ENCODE measurements at places on chromosomes 3 and 15.

GRCh38 chr3:3200632-3201212 lies 21.2 kb upstream of the CRBN start:
- peak; percentile 19 for DNase-seq

DNA sequence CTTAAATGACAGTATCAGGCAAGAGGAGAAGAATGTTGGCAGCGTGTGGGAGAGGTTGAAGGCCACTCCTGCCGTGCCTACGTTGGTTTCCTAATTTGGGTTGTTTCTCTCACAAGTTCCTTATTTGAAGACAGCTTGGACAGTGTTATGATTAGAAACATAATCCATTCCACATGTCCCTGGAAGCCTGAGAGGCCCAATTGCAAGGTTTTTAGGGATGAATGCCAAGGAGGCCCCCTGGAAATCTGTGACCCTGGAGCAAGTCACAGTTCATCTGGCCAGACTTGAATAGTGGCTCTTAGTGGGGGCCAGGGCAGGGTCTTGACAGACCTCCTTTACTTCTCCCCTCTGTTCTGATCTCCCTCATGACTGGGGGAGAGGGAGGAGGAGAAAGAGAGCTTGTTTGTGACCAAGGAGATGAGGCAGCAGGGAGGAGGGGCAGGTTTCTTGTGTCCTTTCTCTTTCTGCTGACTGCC lies 584.4 kb upstream of the TBL1XR1 start:
- DNase-seq = no peak

DNA sequence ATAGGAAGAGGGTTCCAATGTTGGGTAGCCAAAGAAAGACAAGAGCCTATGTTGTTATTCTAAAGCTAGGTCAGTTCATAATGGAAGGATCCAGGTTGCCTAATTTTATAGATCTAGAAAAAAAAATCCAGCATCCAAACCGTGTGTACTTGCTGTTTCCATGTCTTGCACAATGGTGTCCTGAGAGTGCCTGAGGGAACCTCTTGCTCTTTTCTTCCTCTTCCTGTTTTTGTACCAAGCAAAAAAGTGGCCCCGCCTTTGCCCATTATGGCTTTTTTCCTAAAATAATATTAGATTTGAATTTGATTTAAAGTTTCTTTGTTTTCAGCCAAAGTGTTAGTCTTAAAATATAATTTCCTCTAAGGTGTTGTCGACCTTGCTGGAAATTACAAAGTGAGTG lies 224.4 kb downstream of the RYR3 start:
- no peak for DNase-seq

DNA sequence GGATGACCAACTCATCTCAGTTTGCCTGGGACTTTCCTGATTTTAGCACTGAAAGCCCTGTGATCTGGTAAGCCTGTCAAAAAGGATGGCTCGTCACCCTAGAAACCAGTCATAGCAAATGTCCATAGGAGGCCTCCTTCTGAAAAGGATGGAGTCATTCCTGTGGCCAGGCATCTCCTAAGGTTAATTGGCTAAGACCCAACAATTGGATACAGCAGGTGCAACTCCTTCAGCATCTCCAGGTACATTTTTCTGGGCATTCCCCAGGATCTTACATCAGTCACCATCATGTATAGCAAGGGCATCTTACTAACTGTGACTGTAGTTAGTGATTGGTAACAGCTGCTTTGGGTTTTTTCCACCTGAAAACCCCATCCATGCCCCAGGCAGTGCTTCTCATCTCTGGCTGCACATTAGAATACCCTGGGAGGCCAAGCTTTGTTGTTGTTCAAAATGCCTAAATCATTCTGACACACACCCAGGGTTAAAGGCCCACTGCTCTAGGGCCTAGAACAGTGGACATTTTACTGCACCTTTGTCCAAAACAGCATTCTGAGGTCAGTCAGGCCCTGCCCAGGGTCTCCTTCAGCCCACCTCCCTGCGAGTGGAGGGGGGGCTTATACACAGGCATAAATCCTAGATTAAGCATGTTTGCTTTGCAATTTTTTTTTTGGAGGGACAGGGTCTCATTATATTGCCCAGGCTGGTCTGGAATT lies 28.3 kb upstream of the GALNT15 start:
- no peak for DNase-seq

- DNase-seq = no peak
These were observed 40.3 kb downstream of the KCNAB1 start for GRCh38 chr3:156160647-156161046.

- DNase-seq = no peak
These were observed 2.6 kb upstream of the PIGZ start for GRCh38 chr3:196971094-196971698.

DNA sequence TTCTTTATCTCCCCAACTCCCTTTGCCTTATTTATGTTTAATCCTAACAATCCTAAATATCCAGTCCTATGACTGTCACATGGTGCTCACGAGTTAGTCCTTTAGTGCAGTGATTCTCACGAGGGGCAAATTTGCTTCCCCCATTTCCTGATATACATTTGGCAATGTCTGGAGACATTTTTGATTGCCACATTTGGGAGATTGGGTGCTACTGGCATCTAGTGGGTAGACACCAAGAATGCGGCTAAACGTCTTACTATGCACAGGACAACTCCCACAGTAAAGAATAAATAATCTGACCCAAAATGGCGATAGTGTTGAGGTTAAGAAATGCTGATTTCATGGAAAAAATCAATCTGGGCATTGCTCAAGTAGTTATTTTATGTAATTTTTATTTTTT lies 466.5 kb downstream of the ROBO2 start:
- DNase-seq = no peak

DNA sequence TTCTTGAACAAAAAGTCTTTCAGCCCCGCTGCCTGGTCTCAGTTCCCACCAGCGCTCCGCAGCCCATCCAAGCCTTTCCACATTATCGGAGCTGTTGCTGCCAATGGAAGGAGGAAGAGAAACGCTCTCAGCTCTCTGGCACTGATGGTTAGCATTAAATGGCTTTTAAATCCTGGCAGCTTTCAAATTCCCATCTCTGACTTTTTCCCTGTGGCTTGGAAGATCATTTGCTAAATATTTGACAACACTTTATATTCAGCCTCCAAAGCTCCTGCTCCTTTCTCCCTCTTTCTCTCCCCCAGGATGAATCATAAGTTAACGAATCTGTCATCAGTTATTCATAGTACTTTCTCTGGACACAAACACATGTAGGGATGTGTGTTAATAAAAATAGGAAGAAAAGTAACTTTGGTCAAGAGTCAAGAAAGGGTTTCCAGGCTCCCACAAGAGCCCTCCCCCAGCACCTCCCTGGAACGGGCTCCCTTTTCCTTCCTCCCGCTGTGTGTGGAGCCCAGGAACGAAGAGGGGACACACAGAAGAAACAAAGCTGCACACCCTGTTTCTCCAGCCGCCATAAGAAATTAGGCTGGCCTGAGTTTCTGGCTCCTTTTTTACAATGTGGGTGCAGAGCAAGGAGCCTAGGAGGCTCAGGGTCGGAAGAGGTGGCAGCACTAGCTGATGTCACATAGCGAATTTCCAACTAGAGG lies 47.6 kb upstream of the TSEN2 start:
- DNase-seq = no peak

DNA sequence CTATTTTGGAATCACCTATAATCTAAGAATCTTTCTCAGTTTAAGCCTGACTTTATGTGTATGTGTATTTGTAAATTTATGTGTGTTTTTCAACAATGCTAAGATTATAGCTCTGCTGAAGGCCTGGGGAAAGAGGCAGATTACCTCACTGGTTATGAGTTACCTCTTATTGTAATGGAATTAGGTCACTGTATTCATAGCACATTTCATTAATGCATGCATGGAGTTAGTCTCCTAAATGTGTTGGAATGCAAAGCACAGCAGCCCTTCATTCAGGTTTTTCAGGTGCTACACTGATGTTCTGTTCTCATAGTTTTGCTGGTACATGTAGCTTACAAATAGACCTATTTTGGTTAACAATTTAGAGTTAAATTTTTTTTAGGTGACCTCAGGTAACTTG lies 9.5 kb downstream of the GPR87 start:
- no peak for DNase-seq

- no peak for DNase-seq
These were observed 7.8 kb upstream of the CPA3 start for GRCh38 chr3:148857316-148857715.

DNA sequence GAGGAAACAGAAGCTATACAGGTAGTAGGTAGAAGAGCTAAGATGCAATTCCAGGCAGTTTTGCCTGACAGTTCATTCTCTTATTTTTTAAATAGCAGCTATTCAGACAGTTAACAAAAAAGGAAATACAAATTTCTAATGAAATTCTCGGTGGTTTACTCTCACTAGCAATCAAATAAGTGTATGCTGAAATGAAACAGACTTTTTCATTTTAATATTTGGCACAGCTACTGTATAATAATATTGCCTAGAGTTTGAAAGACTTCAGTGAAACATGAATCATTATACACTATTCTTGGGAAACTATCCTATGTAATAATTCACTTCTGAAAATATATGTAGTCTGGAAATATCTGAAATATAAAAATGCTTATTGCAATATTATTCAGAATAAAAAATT lies 463.2 kb upstream of the AGTR1 start:
- DNase-seq = no peak

GRCh38 chr3:87318617-87319021 lies 42.2 kb upstream of the POU1F1 start:
- DNase-seq = no peak

DNA sequence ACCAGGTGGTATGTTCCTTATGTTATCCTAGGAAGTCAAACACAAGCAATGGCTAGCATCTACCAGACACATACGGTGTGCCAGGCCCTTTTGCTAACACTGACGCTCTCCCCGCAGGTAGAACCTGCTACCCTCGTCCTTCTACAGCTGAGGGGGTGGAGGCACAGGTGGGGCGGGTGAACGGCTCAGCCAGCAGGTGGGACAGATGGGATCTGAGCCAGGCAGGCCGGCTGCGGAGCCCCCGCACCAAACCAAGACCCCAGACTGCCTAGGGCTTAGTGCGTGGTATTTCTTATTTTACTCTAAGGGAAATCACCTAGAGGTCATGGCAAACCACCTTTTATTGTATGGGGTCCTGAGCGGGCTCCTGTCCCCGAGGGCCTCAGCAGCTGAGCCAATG lies 53.9 kb upstream of the PCSK6 start:
- DNase-seq = no peak

- DNase-seq = no peak
These were observed 30.3 kb downstream of the SRPRB start for GRCh38 chr3:133835961-133836360.

- no peak for DNase-seq
These were observed 214.9 kb downstream of the TCF12 start for GRCh38 chr15:57133127-57133968.

DNA sequence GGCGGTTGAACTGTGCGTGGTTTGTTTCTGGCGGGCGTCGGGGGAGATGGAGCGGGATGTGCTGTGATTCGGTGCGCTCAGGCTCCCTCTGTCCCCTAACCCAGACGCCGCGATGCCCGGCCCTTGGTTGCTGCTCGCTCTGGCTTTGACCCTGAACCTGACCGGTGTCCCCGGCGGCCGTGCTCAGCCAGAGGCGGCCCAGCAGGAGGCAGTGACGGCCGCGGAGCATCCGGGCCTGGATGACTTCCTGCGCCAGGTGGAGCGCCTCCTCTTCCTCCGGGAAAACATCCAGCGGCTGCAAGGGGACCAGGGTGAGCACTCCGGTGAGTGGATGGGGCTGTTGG lies 1.2 kb downstream of the TRH start:
- DNase-seq = no peak

GRCh38 chr15:63063164-63063756 lies 20.7 kb downstream of the TPM1 start:
- DNase-seq = no peak

DNA sequence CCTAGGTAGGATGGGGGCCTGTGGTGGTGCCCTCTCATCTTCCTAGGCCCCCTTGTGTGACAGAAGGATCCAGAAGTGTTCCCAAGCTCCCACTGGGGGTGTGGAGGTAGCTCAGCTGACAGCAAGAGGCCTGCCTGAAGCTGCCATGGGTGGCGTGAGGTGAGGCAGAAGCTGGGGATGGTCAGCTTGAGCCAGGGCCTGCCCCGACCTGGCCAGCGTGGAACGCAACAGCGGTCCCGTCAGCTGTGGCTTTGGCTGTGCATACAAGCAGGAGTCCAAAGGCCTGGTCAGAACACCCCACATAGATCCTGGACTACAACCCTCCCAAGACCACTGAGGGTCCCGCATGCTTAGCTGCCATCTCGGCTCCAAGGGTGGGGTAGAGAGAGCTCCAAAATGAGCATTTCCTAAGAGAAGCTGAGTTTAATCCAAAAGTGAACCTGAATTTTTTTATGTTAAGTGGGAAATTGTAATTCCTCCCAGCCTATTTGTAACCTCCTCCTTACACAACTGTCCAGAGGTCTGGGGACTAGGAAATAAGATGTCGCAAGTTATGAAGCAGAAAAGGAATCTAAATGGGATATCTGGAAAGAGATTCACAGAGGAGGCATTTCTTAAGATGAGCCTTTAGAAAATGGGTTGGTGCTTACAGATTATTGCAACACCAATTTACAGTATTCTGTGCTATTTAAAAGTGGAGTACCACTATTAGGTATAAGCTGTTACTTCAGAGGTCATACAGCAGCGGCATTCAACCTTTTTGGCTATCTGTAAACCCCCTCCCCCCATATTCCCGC lies 9.9 kb upstream of the PLA2G4D start:
- no peak for DNase-seq

GRCh38 chr3:43363621-43364266 lies 77.4 kb downstream of the SNRK start:
- no peak for DNase-seq

- no peak for DNase-seq
These were observed 42.9 kb upstream of the PLCL2 start for GRCh38 chr3:16841904-16842271.

- DNase-seq = no peak
These were observed 30.1 kb downstream of the SH3GL3 start for GRCh38 chr15:83477172-83477807.

DNA sequence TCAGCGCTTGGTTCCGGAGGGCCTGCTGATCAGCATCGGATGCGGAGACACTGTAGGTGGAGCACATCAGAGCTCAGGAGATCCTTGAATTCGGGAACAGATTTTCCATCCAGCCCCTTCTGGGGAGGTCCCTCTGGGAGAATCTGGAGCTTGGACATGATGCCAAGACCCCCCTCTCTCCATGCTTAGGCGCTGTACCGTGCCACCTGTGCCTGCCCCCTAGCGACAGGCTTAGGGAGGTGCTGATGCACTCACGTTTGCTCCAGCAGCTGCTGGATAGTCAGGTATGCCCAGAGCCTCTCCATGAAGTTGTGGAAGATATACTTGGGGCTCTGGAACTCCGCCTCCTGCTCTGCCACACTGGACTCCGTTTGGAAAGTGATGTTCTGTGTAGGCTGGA lies 9.7 kb downstream of the ITIH4 start:
- DNase-seq = no peak

DNA sequence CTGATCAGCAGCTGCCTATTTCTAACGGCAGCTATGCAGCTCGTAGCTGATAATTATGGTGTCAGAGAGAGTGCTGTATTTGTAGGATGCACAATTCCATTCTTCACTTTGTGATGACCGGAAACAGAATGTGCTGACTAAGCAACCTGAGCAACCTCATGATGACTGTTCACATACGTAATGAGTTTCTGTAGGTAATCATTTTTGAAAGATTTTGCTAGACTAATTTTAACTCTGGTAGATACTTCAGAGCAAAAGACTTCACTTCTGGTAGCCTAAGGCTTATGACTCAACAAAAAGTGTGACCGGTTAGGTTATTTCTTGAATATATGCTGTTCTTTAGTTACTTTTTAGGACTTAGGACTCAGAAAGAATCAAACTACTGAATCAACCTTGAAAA lies 567.7 kb downstream of the NAALADL2 start:
- no peak for DNase-seq

Measured in pulmonary artery endothelial cell (primary cell).